ENCODE measurements at places on chromosomes 6 and 20. TPM values are rescaled to one million over a fixed set of nuclear protein-coding genes. Genes with fewer than 3 reads are reported as not detected.
A peak's percentile ranks its signal among the peaks of the same experiment; 100 is the strongest.

Gene CLPSL2
- polyA plus RNA-seq: not detected

DNA sequence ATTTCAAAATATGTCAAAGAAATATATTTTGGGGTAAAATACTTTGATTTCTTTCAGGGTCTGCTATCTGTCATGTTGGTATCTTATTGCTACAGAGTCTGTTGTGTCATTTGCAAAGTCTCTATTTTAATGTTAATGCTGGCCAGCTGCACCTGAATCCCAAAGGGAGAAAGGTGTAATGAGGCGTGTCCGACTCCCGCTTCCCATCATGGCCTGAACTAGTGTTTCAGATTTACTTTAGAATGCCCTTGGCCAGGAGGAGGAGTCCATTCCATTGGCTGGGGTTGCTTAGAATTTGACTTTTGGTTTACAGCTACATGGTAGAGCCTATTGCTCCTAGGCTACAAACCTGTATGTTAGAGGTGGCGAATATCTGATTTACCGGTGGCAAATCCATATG lies 69.3 kb downstream of the FAM50B start:
- DNase-seq: no peak

Gene ENPP3
- polyA plus RNA-seq: 0.14 TPM

- no peak for DNase-seq
Measured at GRCh38 chr6:30571762-30572082, 480 bp downstream of the ABCF1 start.

DNA sequence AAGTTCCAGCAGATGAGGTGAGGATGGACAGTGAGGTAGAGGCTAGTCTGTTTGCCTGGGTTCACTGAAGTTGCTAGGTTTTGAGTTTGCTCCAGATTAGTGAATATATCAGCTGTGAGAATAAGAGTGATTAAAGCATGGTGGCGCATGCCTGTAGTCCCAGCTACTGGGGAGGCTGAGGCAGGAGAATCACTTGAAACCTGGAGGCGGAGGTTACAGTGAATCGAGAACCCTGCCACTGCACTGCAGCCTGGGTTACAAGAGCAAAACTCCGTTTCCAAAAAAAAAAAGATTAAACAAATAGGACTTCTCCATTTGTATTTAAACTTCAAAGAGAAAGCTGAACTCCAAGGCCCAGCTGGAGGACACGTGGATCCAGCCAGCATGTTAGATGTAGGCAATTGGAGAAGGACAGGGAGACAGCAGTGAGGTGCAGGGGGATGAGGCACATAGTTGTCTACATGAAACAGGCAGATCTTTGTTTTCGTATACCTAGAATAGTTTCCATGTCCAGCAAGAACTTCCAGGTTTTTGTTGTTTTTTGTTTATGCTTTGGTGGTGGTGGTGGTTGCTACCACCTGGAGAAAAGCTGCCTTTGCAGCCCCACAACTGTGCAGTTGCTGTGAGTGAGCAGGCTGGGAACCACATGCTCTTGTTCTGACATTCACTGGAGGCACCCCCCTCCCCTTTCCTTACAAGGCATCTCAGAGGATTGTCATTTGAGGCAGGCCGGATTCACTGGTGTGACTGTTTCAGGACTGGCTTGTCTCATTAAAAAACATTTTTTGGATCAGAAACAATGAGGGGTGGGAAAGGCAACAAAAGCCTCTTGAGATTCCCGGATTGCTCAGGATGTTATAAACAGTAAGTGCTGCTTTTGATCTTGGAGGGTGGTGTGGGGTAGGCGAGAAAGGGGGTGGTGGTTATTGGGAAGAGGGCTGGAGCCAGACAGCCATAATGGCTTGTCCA lies 72.3 kb downstream of the JARID2 start:
- DNase-seq: no peak

- no peak for DNase-seq
Measured at GRCh38 chr6:26300828-26301227, 64.2 kb upstream of the BTN3A2 start.

DNA sequence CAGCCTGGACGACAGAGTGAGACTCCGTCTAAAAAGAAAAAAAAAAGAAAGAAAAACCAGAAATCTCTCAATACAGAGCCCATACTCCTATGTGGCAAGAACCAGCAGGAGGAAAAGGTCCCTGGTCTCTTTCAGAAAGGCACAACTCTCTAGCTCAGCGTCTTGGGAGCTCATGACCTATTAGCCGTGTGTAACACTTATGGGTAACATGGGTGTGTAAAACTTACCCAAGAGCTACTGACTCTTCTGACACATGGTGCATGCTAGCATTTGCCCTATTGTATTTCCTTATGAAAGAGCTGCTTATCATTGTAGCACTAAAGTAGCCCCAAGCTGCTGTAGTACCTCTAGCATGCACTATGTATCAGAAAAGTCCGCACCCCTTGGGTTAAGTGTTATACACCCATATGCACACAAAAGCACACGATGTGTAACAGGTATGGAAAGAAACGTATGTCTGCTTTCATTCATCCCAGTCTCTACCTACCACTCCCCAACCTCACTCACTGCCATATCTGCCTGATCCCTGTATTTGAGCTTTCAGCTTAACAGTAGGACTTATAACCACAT lies 85.4 kb downstream of the ZMYND8 start:
- no peak for DNase-seq

DNA sequence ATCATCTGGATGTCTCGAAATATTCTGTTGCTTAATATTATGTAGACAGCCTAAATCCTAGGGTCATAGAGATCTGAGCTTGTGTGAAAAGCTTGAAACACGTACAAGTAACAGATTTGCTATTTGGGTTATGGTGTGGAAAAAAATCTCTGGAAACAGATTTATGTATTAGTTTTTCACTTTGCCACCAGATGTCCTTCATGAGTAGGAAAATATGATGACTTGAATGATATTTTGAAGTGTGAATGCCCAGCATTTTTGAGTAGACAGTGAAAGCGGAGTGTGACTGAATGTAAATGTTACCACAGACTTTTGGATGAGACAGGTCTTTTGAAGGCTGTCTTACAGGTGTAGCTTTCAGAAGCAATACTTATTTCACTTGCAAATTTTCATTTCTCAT lies 4.2 kb upstream of the BMP6 start:
- DNase-seq: no peak

Gene GFOD1
- polyA plus RNA-seq: 30.3 TPM

GRCh38 chr6:114342826-114343781 lies at the start of gene HS3ST5:
Gene HS3ST5, minus strand, starts transcription at chr6:114343023. Its CDS starts 280,178 bp downstream, at chr6:114062845.
- DNase-seq: peak; percentile 50

- DNase-seq: no peak
Measured at GRCh38 chr6:158999154-158999665, 792 bp downstream of the RSPH3 start.

DNA sequence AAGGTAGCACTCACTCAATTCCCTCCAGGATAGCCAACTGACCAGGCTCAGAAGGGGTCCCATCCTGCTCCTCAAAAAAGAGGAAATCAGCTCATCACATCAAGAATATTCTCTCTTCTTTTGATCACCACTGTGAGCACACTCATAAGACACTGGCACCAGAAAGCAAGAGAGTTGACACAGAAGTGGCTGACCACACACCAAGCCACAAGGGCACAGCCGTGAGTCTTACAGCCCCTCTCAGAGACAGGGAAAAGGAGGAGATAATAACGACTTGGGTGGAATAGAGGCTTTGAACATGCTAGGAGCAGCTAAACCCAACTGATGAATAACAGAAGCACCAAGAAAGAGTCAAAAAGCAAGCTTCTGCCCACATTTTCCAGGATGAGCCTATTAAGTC lies 249.1 kb upstream of the PREP start:
- DNase-seq: no peak

Gene MRPL14
- polyA plus RNA-seq: 44.7 TPM

DNA sequence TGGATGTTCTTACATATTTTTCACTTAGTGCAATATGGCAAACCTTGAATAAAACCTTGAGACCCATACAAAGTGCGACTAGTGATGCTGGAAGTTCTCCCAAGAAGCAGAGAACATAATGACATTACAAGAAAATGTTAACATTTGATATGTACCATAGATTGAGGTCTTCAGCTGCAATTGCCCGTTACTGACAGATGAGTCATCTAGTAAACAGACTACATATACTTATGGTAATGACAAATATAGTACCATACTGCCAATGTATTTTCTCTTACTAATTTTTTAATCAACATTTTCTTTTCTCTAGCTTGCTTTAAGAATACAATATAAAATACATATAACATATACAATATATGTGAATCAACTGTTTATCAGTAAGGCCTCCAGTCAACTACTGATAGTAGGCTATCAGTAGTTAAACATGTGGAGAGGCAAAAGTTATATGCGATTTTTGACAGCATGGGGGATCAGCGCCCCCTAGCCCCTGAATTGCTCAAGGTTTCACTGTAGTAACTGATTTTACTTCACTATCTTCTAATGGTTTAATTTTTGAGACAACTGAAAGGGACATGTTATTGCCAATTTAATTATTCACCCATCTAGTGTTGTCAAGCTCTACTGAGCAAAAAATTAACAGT lies 166.7 kb upstream of the ADGRB3 start:
- DNase-seq: no peak
